Osteoblast (primary cell): ENCODE measurements at places on chromosomes 2 and 18.

DNA sequence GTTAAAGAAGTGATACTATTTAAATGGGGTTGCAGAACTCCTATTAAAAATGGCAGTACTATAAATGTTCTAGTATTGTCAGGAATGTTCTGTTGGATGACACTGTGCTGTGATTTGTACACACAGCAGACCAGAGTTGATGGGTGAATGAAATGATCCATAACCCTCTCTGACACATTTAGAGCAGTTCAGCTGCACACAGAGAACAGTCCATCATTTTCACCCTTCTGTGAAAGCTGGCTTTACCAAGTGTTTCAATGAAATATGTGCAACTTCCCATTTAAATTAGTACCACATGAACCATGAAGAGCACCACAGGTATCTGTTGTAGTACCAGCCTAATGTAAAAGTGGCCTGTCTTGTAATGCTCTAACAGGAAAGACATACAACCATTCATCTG lies 981.4 kb downstream of the TMEM182 start:
- no peak for DNase-seq

DNA sequence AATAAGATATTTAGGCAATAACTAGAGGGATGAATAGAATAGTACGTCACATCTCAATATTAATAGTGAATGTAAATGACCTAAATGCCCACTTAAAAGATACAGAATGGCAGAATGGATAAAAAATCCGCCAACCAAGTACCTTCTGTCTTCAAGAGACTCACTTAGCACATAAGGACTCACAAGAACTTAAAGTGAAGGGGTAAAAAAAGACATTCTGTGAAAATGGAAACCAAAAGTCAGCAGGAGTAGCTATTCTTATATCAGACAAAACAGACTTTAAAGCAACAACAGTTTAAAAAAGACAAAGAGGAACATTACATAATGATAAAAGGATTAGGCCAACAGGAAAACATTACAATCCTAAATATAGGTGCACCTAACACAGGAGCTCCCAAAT lies 56.7 kb upstream of the DSC1 start:
- DNase-seq = no peak

DNA sequence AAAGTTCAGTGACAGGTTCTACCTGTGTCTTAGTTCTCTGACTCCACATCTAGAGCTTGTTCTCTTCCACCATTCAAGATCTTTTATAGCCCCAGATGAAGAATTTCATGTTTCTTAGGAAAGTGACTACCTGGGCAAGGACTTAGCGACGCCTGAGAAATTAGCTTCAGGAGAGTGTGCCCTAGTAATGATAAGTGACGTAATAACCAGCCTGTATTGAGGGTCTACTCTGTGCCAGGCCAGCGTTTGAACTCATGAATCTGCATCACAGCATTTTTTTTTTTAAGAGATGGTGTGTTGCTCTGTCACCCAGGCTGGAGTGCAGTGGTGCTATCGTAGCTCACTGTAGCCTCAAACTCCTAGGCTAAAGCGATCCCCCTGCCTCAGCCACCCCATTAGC lies 51.8 kb downstream of the TCF7L1 start:
- no peak for DNase-seq

GRCh38 chr2:39252888-39253518 lies 9.2 kb upstream of the CDKL4 start:
- no peak for DNase-seq

DNA sequence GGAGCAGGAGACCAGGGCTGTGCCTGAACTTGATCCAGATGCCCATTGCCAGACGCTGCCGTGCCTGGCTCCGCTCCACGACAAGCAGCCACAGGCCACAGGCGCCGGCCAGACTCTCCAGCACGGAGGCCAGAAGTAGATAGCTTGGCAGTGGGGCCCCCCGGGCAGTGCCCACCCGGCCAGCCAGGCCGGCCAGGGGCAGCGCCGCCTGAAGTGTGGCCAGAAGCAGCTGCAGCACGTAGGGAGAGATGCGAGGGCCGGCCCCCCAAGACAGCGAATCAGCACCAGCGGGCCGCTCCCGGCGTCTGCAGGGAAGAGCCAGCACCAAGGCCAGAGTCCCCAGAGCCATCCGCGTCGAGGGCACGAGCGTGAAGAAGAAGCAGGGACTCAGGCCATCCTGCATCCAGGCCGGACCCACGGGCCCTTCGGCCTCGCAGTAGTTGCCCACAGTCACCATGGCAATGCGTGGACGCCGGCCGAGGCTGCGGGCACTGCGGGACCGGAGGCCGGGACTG lies 484 bp downstream of the ABCB6 start:
- peak; percentile 98 for DNase-seq
